ENCODE measurements at places on chromosomes 5 and 9.

DNA sequence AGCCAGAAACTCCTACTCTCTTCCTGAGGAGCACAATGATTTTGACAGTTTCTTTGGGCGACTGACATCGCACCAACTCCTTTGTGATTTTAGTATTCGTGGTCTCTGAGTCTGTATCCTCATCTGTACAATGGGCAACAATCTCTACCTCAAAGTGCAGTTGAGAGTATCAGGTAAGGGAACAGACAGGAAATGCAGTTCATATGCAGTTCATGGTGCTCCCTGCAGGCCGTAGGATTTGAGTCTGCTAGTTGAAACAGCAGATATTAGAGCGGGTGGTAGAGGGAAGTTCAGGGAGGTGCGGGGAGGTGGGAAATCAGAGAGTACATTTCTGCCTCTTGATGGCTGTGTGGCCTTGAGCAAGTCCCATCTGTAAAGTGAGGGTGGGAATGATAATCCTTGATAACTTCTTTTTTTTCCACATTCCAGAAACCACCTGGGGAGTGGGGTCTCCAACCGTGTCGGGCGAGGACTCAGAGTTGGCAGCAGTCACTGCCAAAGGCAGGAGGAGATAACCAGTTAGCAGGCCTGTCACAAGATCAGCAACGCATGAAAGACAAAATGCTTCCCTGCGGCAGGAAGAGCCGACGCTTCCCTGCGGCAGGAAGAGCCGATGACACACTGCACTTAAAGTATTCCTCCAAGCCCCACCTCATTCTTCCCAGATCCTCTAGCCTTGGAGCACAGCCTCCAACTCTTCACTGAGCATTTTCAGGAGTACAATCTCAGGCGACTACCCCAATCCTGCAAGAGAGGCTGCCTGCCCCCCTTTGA, 6.0 kb upstream of the NEK6 start:
- no peak for DNase-seq

DNA sequence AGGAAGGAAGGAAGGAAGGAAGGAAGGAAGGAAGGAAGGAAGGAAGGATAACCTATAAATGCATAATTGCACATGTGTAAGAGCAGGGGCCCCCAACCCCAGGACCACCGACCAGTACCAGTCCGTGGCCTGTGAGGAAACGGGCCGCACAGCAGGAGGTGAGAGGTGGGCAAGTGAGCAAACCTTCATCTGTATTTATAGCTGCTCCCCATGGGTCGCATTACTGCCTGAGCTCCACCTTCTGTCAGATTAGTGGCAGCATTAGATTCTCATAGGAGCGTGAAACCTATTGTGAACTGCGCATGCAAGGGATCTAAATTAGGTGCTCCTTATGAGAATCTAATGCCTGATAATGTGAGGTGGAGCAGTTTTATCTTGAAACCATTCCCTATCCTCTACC, 66.1 kb downstream of the SH3RF2 start:
- no peak for DNase-seq

GRCh38 chr5:36631154-36631553, 24.7 kb downstream of the SLC1A3 start:
- no peak for DNase-seq

DNA sequence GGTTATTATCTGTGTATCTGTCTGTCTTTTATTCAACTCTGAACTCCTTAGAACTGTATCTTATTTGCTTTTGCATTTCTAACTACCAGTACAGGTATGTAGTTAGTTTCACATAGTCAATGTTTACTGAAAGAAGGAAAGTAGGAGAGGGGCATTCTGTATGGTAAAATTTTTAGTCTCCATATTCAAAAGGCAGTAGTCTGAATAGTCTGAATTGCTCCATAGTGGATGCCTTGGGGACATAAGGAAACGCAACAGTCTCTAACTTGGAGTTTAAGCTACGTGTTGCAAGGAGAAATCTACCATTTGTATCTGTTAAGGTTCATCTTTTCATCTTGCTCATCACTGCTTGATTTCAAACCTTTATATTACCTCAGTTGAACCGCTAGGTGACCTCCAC, 26.2 kb downstream of the RASGRF2 start:
- DNase-seq, result no peak

DNA sequence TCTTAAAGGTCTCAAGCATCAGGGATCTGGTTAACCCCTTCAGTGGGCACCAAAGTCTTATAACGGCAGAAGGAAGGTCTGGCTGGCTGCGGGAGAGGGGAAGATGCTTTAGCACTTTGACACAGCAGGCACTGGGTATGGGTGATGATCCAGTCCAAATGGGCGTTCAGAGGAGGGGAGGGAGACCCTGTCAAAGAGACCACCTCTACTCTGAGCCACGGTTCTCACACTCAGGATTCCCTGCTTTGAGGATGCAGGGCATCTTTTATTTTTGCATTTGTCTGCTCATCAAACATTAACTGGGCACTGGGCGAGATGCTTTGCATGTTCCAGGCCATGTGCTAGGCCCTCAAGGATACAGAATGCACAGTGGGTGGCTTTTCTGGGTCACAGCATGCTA, 204.0 kb downstream of the DAB2IP start:
- DNase-seq, result no peak

GRCh38 chr5:133687212-133688061, 75.1 kb upstream of the FSTL4 start:
- no peak for DNase-seq

DNA sequence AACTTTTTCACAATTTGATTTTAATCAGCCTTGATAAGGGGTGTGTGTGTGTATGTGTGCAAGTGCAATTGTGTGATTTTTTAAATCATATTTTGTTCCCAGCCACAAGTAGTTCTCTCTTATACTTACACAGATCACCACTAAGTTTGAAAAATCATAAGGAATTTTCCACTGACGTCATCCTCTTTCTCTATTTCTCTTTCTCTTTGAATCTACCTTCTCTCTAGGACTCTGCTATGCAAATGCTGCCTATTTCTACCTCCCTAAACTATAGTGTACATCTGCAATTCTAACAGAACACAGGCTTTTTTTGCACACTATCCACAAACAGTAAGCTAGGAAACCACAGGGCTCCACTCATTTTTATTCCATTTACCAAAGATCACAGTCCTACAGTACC, 254.6 kb upstream of the CYLC2 start:
- DNase-seq, result no peak

- no peak for DNase-seq
Observed at GRCh38 chr9:70013598-70014196, 30.0 kb upstream of the MAMDC2 start.

- no peak for DNase-seq
Observed at GRCh38 chr5:55226027-55226933, 835 bp downstream of the MCIDAS start.

Data from activated CD4-positive, CD25-positive, alpha-beta regulatory T cell (primary cell).